ENCODE measurements at places on chromosomes 3 and 15. TPM values are rescaled to one million over a fixed set of nuclear protein-coding genes. Genes with fewer than 3 reads are reported as not detected.
A peak's percentile ranks its signal among the peaks of the same experiment; 100 is the strongest.

- no peaks in the 10 kb centered on the region for H3K27me3 ChIP-seq
- H3K4me1 ChIP-seq: peaks cover 9% of the 10 kb centered on the region
- no peaks in the 10 kb centered on the region for H3K36me3 ChIP-seq
- no peak for DNase-seq
Measured at GRCh38 chr3:151592287-151592686, 131.4 kb upstream of the IGSF10 start.

- H3K4me3 ChIP-seq: no peak overlapping the region
- no peaks in the 10 kb centered on the region for H3K36me3 ChIP-seq
- DNase-seq: no peak
- H3K4me1 ChIP-seq: no peaks in the 10 kb centered on the region
Measured at GRCh38 chr3:88005066-88005465, 53.7 kb downstream of the CGGBP1 start.

The CLRN1 gene
- total RNA-seq: not detected

The SH2D7 gene
- total RNA-seq: not detected

GRCh38 chr3:130640027-130640426 lies 106.6 kb downstream of the PIK3R4 start:
- no peak overlapping the region for H3K4me3 ChIP-seq
- no peaks in the 10 kb centered on the region for H3K27me3 ChIP-seq
- H3K27ac ChIP-seq: no peak overlapping the region
- no peaks in the 10 kb centered on the region for H3K36me3 ChIP-seq
- DNase-seq: no peak

GRCh38 chr3:179688850-179689249 lies 36.0 kb downstream of the USP13 start:
- no peak for DNase-seq
- H3K27me3 ChIP-seq: no peaks in the 10 kb centered on the region
- H3K27ac ChIP-seq: no peak overlapping the region

DNA sequence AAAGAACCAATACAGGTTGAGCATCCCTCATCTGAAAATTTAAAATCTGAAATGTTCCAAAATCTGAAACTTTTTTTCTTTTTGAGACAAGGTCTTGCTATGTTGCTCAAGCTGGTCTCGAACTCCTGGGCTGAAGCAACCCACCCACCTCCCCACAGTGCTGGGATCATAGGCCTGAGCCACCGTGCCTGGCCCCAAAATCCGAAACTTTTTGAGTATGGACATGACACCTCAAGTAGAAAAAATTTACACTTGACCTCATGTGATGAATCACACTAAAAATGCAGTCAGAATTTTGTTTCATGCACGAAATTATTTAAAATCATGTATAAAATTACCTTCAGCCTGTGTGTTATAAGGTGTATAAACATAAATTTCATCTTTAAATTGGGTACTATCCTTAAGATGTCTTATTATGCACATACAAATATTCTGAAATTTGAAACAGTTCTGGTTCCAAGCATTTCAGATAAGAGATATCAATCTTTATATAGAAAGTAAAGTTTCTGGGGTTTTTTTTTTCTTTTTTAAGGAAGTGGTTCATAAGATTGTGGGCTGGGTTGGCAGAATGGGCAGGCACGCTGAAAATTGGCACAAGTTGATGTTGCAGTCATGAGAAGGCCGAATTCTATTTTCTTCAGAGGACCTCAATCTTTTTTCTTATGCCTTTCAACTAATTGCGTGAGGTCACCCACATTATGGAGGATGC lies 72.5 kb downstream of the SPRED1 start:
- H3K27me3 ChIP-seq: no peaks in the 10 kb centered on the region
- H3K27ac ChIP-seq: no peak overlapping the region
- H3K4me3 ChIP-seq: no peak overlapping the region
- no peak for DNase-seq

GRCh38 chr15:40340740-40341400 lies at the start of gene CCDC9B:
CCDC9B (minus strand) TSS chr15:40340939; CDS start chr15:40340819, 120 bp downstream.
- H3K4me1 ChIP-seq: peaks cover 88% of the 10 kb centered on the region
- peak; percentile 94 for DNase-seq
- no peaks in the 10 kb centered on the region for H3K27me3 ChIP-seq
